ENCODE measurements at places on chromosomes 4 and X.

DNA sequence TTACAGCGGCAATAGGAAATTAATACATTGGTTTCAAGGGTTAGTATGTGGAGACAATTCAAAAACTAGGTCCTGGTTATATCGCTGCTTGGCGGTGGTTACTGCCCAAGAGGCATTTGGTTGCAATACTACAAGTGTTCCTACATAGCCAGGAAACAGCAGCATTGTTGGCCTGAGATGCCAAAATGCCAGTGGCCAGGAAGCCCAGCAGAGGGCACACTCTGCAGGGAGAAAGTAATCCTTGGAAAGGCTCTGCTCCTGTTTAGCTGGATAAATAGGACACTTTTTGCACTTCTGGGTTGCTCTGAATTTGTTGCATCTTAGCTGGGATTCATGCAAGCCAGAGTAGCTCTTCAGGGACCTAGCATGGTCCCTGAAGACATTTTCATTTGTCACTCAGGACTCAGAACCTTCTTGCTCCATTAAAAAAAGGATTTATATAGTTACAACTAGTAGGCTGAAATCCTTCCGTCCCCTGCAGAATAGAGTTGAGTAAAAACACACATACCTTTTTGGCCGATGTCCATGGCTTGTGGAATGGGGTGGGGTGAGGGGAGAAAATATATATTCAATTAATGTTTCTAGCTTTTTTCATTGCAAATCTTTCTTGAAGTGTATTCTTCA, 8.1 kb upstream of the GPR119 start:
- no peak for DNase-seq

DNA sequence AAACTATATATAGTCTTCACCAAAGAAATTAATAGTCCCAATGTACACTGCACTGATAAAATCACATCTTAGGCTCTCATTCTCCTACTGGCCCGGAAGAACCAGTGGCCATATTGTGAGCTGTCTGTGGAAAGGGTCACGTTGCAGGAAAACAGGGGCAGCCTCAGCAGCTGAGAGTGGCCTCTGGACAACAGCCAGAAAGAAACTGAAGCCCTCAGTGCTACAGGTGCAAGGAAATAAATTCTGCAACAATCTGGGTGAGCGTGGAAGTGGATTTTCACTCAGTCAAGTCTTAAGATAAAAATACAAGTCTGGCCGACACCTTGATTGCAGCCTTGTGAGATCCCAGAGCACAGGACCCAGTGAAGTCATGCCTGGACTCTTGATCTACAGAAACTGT, 3.2 kb upstream of the SLC25A14 start:
- DNase-seq = no peak

- DNase-seq = no peak
These were observed 58.6 kb upstream of the ALB start for GRCh38 chr4:73345399-73345975.

GRCh38 chrX:38871129-38872029, 70.1 kb downstream of the MID1IP1 start:
- DNase-seq = no peak

DNA sequence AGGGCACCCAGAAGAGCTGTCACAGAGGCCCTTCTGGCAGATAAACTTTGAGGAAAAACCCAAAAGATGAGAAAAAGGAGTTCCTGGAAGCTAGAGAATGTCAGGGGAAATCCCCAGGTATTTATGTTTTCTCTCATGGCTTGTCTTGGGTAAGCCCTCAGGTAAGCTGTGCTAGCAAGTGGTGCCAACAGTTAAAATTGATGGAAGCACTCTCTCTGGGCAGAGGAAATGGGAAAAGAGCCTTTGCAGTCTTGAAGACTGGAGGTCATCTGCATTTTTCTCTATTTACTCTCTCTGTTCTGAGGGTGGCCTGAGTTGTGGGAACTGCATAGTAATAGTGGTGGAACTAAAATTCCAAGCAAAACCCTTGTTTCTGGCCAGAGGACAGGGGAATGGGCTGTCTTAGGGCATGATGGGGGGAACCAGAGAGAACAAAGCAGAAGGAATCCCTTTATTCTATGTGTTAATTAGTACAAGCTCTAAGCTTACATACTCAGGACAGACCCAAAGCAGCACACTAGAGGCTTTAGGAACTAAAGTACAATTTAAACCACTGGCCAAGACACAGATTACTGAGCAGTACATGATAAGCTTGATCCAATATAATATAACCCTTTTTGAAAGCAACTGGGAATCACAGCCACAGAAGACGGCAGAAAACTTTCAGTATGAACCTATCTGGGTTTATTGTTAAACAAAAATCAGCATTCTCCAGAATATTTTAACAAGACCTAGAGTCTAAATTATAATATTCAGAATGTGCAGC, 53.3 kb upstream of the SLC10A4 start:
- DNase-seq = no peak

DNA sequence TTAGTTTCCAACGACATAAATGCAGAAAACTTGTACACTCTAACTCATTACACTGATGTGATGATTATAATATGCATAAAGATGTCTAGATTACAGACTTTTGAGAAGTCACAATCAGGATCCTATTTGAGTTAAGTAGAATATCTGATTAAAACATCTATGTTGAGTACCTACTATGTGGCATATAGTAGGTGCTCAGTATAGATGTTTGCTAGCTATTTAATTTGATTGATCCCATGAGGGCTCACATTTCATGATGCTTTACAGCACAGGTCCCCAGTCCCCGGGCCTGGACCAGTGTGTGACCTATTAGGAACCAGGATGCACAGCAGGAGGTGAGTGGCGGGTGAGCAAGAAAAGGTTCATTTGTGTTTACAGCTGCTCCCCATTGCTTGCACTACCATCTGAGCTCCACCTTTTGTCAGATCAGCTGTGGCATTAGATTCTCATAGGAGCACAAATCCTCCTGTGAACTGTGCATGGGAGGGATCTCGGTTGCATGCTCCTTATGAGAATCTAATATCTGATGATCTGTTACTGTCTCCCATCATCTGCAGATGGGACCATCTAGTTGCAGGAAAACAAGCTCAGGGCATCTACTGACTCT, 33.0 kb upstream of the CXCL8 start:
- DNase-seq = no peak

GRCh38 chrX:138718941-138719340, 7.4 kb upstream of the FGF13 start:
- DNase-seq = no peak

- DNase-seq = no peak
These were observed 38.3 kb upstream of the KLHL8 start for GRCh38 chr4:87258677-87259076.

DNA sequence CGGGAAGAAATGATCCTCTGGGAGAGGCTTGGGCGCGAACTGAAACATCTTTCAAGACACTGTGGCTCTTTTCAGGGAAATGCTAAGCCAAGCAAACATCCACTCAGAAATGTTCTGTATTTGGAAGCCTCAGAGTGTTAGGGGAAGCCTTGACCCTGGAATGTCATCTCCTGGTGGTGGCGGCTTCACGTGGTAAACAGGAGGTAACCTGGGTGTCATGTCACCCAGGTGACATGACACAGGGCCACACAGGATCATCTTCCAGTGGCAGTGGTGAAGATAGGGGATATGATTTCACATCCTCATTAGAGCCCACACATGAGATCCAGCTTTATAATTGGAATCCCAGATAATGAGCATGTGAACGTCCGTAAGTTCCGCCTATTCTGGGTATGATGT, 140.0 kb downstream of the TBL1X start:
- no peak for DNase-seq

GRCh38 chrX:40439625-40440532, 140.9 kb upstream of the ATP6AP2 start:
- no peak for DNase-seq

DNA sequence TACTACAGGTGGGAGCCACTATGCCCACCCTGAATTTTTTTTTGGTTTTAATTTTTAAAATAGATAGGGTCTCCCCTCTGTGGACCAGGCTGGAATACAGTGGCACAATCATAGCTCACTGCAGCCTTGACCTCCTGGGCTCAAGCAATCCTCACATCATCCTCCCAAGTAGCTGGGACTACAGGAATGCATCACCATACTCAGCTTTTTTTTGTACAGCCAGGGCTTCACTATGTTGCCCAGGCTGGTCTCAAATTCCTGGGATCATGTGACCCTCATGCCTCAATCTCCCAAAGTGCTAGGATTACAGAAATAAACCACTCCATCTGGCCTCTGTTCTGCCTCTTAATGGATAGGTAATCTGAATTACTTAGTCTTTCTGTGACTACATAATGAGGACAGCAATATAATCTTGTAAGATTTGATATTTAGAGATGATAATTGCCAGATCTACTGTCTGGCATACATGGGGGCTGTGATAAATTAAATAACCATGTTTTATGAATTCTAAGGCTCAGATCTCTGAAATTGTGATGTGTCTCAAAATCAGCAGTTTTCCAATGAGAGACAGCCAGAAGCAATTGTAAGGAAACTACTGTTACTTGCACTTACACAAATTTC, 26.7 kb downstream of the PDS5A start:
- no peak for DNase-seq

DNA sequence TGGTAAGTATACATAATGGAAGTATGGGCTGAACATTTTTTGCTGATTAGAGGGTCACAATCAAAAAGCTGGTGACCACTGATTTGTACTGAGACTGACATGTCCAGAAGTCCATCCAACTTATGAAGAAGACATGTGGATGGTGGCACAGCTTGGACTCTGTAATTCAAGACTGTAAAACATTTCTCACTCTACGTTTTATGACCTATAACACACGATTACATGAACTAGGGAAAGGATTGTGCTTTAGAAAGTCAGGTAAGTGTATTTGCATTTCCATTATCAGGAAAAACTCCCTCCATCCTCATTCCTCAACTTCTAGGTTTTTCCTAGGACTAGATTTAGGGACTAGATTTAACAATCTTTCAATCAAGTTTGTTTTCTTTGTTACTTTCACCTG, 30.5 kb upstream of the OCIAD2 start:
- DNase-seq = no peak

GRCh38 chr4:15893962-15894361, 44.6 kb downstream of the FGFBP1 start:
- no peak for DNase-seq

DNA sequence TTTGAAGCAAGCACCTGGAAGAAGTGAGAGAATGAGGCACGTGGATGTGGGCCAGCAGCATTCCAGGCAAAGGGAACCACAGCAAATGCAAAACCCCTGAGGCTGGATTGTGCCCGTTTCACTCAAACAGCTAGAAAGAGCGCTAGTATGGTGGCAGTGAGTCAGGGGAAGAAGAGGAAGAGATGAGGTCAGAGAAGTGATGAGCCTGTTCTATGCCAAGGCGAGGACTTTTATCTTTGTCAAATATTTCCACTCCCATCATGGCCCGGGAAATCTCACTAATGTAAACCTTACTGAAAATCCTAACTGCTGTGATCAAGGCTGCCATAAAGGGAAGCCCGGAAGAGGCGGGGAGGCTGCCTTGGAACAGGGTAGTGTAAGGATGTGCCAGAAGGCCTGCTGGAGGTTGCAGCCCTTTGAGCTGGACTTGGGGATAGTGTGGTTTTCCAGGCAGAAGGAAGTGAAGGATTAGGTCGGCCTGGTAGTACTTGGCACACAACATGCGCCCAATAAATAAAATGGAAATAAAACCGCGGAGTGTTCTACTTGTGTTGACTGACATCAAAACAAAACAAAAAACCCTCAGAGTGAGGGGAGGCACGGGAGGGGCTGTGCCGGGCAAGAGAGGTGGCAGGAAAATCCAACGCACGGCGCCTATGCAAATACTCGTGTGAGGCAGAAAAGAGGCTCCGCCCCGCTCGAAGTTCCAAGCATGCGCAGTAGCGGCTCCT, 1.2 kb upstream of the CDK16 start:
- no peak for DNase-seq

- no peak for DNase-seq
These were observed 7.5 kb upstream of the FAM184B start for GRCh38 chr4:17788956-17789355.

GRCh38 chrX:53039236-53039635, 9.4 kb upstream of the GPR173 start:
- DNase-seq = no peak

DNA sequence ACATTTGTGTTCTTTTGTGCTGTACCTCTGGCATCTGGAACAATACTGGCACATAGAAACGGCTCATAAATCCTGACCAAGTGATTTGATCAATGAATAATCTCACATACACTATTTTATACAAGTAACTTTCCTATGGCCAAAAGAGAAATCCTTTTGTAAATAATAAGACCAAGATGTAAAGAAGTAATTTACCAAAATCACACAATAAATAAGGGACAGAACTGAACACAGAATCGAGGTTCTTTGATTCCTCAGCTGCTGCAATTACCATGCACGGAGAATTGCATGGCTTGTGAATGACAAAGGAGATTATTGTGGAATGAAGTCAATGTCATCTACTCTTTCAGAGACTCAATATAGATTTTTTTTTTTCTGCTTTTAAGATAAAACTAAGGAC, 576.8 kb upstream of the SMIM31 start:
- DNase-seq = no peak

GRCh38 chrX:37378404-37378803, 29.2 kb downstream of the PRRG1 start:
- no peak for DNase-seq

DNA sequence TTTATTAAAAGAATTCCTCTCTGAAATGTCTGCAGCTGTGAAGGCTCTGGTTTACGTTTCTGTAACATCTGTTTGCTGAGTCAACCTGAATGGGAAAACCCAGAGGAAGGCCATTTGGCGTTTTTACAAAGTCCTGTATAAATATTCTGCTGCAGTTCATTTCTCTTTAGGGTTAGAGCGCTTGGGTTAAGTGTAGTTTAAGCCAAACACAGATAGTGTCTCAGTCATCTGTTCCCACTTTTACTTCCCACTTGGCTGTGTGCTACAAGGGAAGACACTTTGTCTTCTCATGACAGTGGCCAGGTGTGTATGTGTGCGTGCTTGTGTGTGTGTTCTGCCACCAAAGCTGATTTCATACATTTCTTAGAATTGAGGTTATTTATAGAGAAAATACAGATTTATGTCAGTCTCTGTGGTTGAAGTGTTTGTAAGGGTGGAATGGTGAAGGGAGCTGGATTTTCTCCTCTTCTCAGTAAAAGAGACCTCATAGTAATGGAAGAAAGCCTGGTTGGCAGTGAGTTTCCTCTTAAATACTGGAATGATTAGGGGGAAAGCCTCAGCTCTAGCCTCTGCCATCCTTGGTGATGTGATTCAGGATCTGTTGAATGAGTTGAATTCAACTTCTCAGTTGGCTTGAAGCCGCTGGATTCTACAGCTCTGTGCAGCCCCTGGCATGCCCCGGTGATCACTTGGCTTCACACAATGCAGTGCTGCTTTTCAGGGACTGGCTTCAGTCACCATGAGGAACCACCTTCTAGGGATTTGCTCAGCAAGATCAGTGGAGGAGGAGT, 50.6 kb downstream of the JADE1 start:
- DNase-seq = no peak
